ENCODE measurements at places on chromosomes 16 and 17.

GRCh38 chr17:31373150-31374093 is 18.1 kb upstream of the RAB11FIP4 start:
- peak; percentile 88 for DNase-seq

GRCh38 chr16:67857547-67858233 is 10.2 kb upstream of the CENPT start:
- peak; percentile 97 for DNase-seq

DNA sequence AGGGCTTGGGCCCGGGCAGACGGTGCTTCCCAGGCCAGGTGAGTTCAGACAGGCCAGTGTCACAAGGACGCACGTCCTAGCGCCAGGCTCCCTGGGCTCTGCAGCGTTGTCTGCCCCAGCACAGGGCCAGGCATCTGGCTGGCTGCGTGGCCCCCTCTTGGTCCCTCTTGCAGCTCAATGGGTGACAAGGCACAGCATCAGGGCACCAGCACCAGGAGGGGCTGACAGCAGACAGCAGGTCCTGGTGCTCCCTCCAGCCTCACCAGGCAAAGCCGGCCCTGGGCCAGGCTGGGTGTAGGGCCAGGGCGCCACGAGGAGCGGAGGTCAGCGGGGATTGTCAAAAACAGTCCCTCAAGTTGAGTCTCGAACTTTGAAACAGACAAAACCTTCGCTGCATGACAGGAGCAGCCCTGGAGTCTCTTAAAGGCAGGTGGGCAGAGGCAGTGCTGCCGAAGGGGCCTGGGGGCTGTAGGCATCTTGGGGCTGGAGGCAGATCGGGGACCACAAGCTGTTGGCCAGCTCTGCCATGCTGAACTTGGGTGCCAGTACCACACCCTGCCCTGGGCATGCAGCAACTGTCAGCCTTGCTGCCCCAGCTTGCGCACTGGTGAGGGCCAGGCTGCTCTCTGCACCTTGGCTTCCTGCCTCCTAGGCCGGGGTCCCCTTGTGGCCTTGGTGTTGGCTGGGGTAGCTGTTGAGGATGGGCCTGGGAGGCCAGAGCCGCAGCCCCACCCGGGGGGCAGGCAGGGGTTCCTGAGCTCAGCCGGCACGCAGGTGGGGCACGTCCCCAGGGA is 48.8 kb downstream of the PRMT7 start:
- DNase-seq, result no peak

DNA sequence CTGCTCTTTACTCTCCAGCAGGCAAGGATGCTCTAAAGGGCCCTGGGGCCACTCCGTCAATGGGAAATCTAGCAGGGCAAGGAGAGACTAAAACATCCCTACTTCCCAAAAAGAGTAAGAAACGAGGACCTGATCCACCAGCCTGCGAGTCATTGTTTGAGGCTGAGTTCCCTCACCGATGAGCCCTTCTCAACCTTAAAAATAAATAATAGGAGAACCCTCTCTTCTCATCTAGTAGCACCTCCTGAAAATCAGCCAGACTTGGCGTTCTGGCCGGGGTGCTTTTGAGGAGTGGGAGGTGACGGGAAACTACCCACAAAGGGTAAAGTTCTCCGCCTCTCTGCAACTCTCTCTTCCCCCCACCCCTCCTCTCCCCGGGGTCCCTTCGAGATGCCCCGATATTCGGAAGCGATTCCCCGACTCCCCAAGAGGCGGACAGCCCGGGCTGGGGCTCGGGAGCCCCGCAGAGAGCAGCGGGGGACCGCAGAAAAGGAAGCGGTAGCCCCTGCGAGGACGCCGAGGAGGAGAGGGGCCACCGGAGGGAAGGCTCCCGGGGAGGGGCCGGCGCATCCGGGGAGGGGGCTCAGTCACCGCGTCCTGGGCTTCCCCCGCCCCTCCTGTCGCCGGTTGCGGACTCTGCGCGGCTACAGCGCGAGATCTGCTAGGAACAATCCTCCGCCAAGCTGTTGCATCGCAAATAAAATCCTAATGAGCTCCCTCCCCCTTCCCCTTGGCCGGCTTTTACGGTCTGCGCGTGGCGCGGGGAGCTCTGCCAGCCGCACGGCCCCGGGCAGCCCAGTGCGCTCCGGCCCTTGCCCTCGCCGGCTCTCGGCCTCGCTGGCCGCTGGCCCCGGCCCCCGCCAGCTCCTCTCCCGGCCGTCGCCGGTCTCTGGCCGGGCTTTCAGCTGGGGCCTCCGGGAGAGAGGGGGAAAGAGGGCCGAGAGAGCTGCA is 1.3 kb downstream of the HOXB9 start:
- no peak for DNase-seq

GRCh38 chr17:9645851-9646545 is 681 bp downstream of the USP43 start:
- DNase-seq, result no peak

- DNase-seq, result no peak
Observed at GRCh38 chr16:979859-980594, 1.5 kb upstream of the SOX8 start.

GRCh38 chr17:36899250-36900159 is 37.8 kb upstream of the LHX1 start:
- DNase-seq, result no peak

GRCh38 chr17:9334536-9335446 is 240.8 kb downstream of the STX8 start:
- no peak for DNase-seq

- no peak for DNase-seq
Observed at GRCh38 chr17:7445619-7445968, 733 bp downstream of the CHRNB1 start.

DNA sequence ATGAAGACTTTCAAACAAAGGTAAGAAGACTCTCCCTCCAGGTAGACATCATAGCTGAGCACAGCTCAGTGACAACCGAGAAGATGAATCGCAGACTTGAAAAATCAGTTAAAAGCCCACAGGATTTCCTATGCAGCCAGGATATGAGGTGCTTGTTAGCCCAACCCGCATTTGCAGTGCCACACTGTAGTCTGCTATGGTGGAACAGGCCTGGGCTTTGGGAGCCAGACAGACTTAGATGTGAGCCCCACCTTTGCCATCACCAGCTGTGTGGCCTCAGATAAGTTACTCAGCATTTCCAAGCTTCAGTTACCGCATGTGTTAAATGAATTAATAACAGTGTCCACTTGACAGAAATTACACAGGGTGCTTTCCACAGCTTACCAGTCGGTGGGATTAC is 204.4 kb upstream of the HS3ST3A1 start:
- DNase-seq, result no peak

- peak; percentile 24 for DNase-seq
Observed at GRCh38 chr16:85556456-85557082, 56.6 kb upstream of the GSE1 start.

- DNase-seq, result peak; percentile 90
Observed at GRCh38 chr17:75301502-75302206, 12.4 kb upstream of the SLC25A19 start.

DNA sequence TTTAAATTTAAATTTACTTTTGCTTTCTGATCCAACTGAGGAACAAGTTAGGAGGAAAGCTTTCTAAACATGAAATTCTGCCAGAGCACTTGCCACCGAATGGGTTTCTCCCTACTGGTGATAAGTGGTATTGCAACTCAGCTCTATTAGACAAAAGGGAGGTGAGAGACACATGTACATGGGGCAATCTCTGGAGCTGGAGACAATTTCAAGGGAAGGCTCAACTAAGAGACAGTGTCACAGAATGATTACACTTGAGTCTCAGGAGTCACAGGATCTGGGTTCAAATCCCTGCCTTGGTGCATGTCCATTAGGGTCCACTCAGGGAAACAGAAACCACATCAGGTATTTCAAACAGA is 37.4 kb downstream of the SOCS1 start:
- no peak for DNase-seq

- no peak for DNase-seq
Observed at GRCh38 chr16:46894036-46894672, 10.0 kb downstream of the GPT2 start.

DNA sequence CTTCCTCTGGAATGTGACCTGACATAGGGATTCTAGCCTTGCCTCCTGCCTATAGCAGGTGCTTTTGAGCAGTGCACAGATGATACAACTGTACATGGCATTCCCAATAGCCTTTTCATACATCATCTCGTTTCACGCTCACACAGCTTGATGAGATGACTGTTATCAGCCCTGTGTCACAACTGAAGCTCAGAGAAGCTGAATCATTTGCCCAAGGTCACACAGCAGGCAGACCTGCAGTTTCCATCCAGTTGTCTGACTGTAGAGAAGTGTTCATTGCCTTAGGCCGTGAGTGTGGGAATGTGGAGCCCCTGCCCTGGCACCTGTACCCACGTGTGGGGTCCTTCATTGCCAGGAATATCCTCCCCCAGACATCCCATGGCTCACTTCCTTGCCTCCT is 20.1 kb downstream of the WFDC1 start:
- no peak for DNase-seq

GRCh38 chr17:57810721-57811637 is 38.9 kb downstream of the MRPS23 start:
- peak; percentile 52 for DNase-seq

DNA sequence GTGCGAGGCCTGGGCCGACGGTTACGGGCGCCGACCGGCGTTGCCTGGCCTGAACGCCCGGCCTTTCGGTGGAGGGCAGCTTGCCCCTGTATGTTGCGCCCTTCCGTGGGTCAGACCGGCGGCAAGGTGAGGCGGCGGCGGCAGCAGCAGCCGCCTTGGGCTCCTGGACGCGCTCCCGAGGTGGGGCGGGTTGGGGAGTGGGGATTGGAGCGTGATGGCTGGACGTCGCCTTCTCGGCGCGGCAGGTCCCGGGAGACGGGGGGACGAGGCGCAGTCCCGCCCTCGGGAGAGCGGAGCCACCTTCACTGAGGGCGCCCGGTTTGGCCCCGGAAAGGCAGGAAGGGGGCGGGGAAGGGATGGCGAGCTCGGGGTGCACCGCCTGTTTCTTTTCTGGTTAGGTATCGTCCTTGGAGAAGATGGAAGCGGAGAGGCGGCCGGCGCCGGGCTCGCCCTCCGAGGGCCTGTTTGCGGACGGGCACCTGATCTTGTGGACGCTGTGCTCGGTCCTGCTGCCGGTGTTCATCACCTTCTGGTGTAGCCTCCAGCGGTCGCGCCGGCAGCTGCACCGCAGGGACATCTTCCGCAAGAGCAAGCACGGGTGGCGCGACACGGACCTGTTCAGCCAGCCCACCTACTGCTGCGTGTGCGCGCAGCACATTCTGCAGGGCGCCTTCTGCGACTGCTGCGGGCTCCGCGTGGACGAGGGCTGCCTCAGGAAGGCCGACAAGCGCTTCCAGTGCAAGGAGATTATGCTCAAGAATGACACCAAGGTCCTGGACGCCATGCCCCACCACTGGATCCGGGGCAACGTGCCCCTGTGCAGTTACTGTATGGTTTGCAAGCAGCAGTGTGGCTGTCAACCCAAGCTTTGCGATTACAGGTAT is 671 bp downstream of the DGKE start:
- DNase-seq, result no peak

- DNase-seq, result no peak
Observed at GRCh38 chr16:85301231-85301630, 189.0 kb upstream of the CIBAR2 start.

DNA sequence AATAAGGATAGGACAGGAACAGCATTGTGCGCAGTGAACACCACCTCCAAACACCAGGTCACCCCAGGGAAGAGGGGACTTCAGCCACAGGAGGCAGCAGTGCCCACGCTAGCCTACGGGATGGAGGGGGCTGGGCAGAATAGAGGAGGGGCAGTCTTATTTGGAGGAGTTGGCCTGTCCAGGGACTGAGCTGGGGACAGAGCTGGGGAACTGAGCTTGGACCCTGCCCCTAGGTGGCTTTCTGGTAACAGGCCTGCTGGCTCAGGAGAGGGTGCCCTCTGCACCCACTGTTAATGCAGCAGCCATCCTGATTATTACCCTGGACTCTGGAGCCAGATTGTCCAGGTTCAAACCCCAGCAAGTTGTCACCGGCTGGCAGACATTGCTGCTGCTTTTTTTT is 9.3 kb downstream of the CCDC102A start:
- DNase-seq, result no peak

DNA sequence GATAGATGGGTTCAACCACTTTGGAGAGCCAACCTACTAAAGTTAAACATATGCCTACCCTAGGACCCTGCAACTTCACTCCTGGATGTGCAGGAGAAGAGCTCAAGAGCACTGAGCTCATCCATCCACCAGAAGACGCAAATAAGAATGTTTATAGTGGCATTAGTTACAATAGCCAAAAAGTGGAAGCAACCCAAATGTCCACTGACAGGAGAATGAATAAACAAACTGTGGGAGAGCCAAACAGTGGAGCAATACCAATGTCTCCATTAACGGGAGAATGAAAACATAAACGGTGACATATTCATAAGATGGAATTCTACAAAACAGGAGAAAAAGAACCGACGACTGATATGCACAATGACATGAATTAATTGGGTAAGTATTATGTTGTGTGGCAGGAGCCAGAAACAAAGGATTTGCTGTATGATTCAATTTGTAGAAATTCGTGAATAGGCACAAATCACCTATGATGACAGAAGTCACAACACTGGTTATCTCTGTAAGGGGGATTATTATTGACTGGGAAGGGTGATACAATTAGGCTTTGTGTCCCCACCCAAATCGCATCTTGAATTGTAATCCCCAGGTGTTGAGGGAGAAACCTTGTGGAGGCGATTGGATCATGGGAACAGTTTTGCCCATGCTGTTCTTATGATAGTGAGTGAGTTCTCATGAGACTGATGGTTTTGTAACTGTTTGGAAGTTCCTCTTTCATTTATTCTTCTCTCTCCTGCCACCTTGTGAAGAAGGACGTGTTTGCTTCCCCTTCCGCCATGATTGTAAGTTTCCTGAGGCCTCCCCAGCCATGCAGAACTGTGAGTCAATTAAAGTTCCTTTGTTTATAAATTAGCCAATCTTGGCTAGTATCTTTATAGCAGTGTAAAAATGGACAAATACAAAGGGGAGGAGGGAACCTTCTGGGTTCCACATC is 57.9 kb upstream of the PLCG2 start:
- peak; percentile 42 for DNase-seq

- DNase-seq, result no peak
Observed at GRCh38 chr16:75745242-75745641, 19.0 kb upstream of the CPHXL start.

GRCh38 chr17:79401704-79402674 is 208.9 kb downstream of the RBFOX3 start:
- DNase-seq, result no peak

DNA sequence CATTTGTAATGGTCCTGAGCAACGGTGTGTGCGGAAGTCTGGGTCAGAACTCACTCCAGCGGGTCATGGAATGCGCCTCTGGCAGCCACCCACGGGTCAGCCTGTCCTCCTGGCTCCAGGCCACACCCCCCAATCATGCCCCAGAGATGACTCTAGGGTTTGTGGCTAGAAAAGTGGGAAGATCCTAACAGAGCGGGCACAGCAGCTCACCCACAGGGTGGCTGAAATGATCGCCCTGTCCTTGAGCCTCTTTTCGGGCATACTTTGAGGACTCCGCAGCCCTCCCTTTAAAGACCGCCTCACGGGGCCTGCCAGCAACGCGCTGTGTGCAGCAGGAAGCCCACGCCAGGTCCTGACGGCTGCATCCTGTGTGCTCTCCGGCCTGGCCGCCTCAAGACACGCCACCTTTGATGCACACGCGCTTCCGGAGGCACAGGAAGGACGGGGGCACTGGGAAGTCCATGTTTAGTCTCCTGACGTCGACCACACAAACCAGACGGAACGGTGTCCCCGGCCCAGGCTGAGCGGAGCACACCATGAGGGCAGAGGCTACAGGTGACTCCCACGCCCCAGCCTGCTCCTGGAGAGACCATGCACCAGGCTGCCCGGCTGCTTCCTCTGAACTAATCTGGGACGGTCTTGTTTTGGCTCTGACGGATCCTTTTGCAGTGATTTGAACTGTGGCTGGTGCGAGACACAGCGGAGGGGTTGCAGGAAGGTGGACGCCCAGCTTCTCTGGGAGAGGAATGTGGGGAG is 92.9 kb downstream of the TBC1D16 start:
- peak; percentile 61 for DNase-seq

Data from inflammatory macrophage (primary cell).